ENCODE measurements at places on chromosomes 5 and 9. TPM values are rescaled to one million over a fixed set of nuclear protein-coding genes. Genes with fewer than 3 reads are reported as not detected.

- no peaks in the 10 kb centered on the region for H3K4me1 ChIP-seq
- no peak overlapping the region for H3K27ac ChIP-seq
- no peaks in the 10 kb centered on the region for H3K36me3 ChIP-seq
- H3K27me3 ChIP-seq: no peaks in the 10 kb centered on the region
Observed at GRCh38 chr5:148179234-148179824, 11.0 kb downstream of the SPINK14 start.

DNA sequence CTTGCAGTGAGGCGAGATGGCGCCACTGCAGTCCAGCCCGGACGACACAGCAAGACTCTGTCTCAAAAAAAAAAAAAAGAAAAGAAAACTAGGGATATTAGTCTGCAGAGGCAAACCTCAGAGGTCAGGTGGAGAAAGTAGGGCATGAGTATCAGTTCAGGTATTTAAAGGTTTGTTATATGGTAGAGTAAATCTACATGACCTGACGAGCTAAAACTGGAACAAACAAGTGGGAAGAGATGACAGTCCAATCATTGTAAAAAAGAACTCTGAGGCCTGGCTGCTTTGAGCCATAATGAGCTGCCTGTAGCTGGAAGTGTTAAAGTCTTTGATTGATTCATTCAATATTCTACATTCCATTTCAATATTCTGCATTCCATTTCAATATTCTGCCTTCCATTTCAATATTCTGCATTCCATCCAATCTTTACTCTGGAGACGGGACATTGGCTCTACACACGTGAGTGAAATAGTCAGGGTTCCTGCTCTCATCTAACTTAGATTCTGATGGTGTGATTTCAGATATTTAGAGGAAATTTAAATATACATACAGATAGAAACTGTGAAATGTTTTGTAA is 28.9 kb upstream of the GRAMD2B start:
- no peak overlapping the region for H3K27ac ChIP-seq
- H3K36me3 ChIP-seq: no peaks in the 10 kb centered on the region
- no peaks in the 10 kb centered on the region for H3K27me3 ChIP-seq
- no peak overlapping the region for H3K4me3 ChIP-seq
- no peak for DNase-seq

- no peaks in the 10 kb centered on the region for H3K36me3 ChIP-seq
- H3K27ac ChIP-seq: no peak overlapping the region
- no peaks in the 10 kb centered on the region for H3K27me3 ChIP-seq
- no peaks in the 10 kb centered on the region for H3K4me1 ChIP-seq
Observed at GRCh38 chr5:149489605-149490037, 61.6 kb downstream of the CSNK1A1 start.

The COL5A1 gene
- total RNA-seq: 0.02 TPM

DNA sequence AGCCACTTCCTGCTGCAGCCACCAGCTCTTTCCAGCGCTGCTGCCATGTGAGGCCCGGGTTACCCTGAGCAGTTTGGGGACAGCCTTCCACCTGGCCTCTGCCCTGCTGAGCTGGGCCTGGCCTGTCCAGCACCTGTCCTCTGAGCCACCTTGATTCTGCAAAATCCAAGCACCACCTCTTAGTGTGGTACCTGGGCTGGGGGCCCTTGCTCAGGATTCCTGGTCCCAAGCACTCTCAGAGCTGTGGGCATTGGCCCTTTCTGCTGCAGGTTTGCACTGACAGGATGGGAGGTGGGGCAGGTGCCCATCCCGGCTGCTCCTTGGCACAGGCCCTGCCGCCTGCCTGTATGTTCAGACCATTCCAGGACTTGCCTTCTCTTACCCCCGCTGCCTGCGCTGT is 309.2 kb upstream of the IRX4 start:
- H3K4me3 ChIP-seq: no peak overlapping the region
- H3K27me3 ChIP-seq: no peaks in the 10 kb centered on the region
- no peaks in the 10 kb centered on the region for H3K36me3 ChIP-seq
- no peak for DNase-seq

GRCh38 chr5:173246511-173246910 is 11.5 kb upstream of the NKX2-5 start:
- no peak overlapping the region for H3K27ac ChIP-seq
- no peak for DNase-seq
- no peaks in the 10 kb centered on the region for H3K4me1 ChIP-seq
- H3K27me3 ChIP-seq: peaks cover 36% of the 10 kb centered on the region
- H3K4me3 ChIP-seq: no peak overlapping the region
- no peaks in the 10 kb centered on the region for H3K36me3 ChIP-seq

DNA sequence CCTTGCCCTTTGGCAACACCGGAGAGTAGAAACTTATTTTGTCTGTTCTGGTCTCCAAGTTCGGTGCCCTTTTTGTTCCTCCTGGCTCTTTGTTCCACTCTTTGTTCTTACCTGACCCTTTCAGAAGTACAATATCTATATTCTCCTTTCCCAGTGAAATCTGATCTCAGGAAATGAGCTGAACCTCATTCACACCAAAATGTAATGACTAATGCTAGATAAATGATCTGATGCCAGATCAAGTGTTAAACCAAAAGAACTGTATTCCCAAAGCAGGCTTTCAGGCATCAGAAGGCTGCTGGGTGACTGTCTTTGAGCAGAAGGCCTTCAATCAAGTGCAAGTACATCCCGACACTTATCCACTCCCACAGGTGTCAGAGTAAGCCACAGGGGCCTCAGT is 156.4 kb downstream of the SPOCK1 start:
- no peak for DNase-seq
- no peak overlapping the region for H3K4me3 ChIP-seq
- H3K27ac ChIP-seq: no peak overlapping the region
- H3K27me3 ChIP-seq: no peaks in the 10 kb centered on the region
- no peaks in the 10 kb centered on the region for H3K4me1 ChIP-seq

GRCh38 chr5:146398826-146399225 is 48.3 kb upstream of the TCERG1 start:
- H3K4me1 ChIP-seq: no peaks in the 10 kb centered on the region
- H3K36me3 ChIP-seq: no peaks in the 10 kb centered on the region
- no peak overlapping the region for H3K4me3 ChIP-seq
- no peaks in the 10 kb centered on the region for H3K27me3 ChIP-seq

The IFNB1 gene
- total RNA-seq: not detected

GRCh38 chr9:119365291-119366027 is 3.8 kb downstream of the BRINP1 start:
- H3K36me3 ChIP-seq: no peaks in the 10 kb centered on the region
- H3K27me3 ChIP-seq: no peaks in the 10 kb centered on the region
- DNase-seq: no peak
- no peak overlapping the region for H3K4me3 ChIP-seq
- no peaks in the 10 kb centered on the region for H3K4me1 ChIP-seq

The UBQLN1 gene
- total RNA-seq: 95.1 TPM

DNA sequence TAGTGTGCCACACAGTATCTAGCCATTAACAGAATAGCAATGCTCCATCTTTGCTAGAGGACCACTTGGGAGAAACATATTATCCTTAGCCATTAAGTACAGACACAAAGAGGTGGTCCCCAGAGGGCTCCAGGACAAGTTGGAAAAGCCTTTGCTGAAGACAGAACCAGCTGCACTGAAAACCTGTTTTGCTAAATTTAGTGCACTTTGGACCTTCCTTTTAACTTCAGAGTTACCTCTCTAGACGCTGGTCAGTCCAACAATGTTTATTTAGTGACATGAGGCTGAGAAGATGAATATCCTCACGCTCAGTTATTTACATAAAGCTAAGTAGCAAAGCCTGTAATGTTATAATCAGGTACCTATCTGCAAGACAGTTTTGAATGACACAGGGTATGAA is 265.0 kb upstream of the ZNF608 start:
- no peaks in the 10 kb centered on the region for H3K4me1 ChIP-seq
- no peak for DNase-seq
- H3K27me3 ChIP-seq: no peaks in the 10 kb centered on the region
- no peak overlapping the region for H3K27ac ChIP-seq
- no peaks in the 10 kb centered on the region for H3K36me3 ChIP-seq
- H3K4me3 ChIP-seq: no peak overlapping the region

DNA sequence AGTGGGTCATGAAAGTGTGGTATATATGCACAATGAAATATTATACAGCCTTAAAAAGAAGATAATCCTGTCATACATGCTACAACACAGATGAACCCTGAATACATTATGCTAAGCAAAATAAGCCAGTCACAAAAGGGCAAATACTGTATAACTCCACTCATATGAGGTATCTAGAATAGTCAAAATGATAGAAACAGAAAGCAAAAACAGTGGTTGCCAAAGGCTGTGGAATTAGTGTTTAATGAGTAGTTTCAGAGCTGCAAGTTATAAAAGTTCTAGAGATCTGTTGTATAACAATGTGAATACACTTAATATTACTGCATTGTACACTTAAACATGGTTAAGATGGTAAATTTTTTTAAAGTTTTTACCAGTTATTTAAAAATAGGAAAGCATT is 135.0 kb downstream of the OXCT1 start:
- peaks cover 15% of the 10 kb centered on the region for H3K36me3 ChIP-seq
- H3K27ac ChIP-seq: no peak overlapping the region
- H3K27me3 ChIP-seq: no peaks in the 10 kb centered on the region
- no peak for DNase-seq
- H3K4me3 ChIP-seq: no peak overlapping the region

DNA sequence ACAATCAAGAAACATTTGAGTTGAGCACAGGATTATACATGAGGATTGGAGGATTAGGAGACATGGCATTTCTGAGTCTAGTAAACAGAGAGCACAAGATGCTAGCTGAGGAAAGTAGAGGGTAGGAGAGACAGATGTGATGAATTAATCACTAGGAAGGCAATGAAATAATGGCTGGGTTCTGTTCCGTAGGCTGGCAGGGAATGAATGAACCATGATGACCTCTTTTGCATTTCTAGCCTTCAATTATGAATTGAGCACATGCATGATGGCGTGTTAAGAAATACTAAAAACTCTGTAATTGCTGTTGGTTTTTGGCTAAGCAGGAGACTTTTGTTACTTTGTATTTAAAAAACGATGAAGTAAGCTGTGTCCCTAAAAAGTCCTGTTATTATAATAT is 420.0 kb upstream of the TLE4 start:
- H3K27me3 ChIP-seq: no peaks in the 10 kb centered on the region
- H3K4me1 ChIP-seq: no peaks in the 10 kb centered on the region
- H3K36me3 ChIP-seq: no peaks in the 10 kb centered on the region
- no peak overlapping the region for H3K27ac ChIP-seq
- no peak overlapping the region for H3K4me3 ChIP-seq
- no peak for DNase-seq

DNA sequence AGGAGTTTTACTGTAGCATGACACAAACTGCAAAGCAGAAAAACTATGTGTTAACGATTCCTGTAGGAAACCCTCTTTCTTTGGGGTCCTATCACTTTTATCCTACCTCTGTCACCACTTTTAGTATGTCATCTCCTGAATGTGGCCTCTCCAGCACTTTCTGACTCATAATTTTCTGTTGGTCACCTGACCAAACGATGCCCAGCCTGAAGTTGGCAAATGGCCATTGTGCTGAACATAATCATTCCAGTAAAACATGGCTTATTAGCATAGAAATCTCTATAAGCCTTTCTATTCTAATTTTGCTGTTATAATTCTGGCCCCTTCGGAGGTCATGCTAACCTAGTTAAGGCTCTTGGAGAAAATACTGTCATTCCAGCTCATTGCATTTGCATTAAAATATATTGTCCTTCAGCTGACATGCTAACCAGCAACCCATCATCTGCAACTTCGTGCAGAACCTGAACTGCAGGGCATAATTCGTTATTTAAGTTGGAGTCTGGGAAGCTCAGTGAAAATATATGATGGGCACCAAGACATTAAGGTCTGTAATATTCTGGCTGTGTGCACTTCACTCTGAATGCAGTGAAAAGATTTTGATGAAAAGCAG is 140.3 kb downstream of the NMUR2 start:
- H3K4me3 ChIP-seq: no peak overlapping the region
- H3K4me1 ChIP-seq: no peaks in the 10 kb centered on the region
- no peak overlapping the region for H3K27ac ChIP-seq

DNA sequence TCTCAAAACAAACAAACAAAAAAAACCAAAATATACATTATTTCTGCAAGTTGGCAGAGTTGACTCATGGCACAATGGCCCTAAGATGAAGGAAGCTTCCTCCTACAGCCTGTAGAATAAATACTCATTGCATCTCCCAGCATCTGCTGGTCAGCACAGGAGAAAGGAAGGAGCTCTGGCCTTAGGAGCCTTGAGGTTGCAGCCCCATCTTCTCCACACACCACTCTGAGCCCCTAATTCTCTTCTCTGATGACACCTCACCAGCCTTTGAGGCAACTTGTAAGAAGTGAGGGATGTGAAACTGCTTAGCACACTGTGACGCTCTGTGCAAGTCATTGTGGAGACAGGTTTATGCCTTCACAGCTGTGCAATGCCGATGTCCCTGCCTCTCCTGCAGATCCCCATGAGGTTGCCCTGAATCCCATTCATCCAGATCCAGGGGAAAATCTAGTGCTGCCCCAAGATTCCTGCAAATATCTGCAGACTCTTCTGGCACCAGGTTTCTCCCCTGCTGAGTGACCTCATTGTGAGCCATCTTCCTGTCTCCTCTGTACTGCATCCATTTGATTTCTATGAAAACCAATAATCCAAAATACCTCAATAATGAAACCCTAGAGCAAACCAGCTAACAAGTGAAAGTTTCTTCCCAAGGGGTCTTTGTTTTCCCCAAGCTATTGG is 65.3 kb upstream of the TGFBR1 start:
- H3K4me3 ChIP-seq: no peak overlapping the region
- H3K36me3 ChIP-seq: no peaks in the 10 kb centered on the region
- DNase-seq: no peak
- no peaks in the 10 kb centered on the region for H3K27me3 ChIP-seq

The ZNF608 gene
- total RNA-seq: not detected

DNA sequence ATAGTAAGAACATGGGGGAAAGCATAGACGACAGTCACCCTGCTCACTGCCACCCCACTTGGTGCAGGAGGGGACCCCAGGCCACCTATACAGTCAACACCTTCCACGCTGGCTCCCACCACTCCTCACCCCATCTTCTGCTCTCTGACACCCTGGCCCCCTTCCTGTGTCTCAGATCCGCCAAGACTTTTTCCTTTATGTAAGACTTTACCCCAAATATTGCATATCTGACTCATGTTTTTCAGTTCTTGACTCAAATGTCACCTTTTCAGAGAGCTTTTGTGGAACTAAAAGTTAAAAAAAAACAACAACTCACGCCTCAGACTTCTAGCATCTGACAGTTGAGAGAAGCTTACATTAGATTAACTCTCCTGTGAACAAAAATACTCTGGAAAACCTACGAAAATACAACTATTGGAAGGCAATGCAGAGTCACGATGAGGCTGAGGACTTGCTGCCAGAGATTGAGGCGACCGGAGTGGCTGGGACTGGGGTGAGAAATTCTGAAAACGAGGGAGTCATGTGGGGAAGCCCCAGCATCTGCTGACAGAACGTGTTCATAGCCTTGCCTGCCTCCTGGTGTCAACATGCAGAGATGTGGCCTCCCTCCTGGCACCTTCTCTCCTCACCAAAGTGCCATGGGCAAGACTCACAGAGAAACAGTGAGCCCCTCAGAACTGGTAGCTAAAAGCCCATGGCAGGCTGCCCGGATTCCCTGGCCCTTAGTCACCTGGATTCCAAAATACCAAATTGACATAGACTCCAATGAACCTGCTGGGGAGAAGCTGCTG is 22.4 kb upstream of the FCN2 start:
- H3K4me1 ChIP-seq: no peaks in the 10 kb centered on the region
- H3K4me3 ChIP-seq: no peak overlapping the region
- H3K27me3 ChIP-seq: no peaks in the 10 kb centered on the region
- H3K36me3 ChIP-seq: no peaks in the 10 kb centered on the region

Data from CD8-positive, alpha-beta memory T cell (primary cell).